ENCODE measurements at places on chromosomes 12 and 14.
A peak's percentile ranks its signal among the peaks of the same experiment; 100 is the strongest.

- DNase-seq = no peak
These were observed 18.5 kb upstream of the CCDC175 start for GRCh38 chr14:59595071-59595470.

GRCh38 chr14:99880651-99881420 is 87.6 kb downstream of the EML1 start:
- no peak for DNase-seq

- DNase-seq = peak; percentile 48
These were observed 19.1 kb downstream of the RPAP3 start for GRCh38 chr12:47686645-47687240.

DNA sequence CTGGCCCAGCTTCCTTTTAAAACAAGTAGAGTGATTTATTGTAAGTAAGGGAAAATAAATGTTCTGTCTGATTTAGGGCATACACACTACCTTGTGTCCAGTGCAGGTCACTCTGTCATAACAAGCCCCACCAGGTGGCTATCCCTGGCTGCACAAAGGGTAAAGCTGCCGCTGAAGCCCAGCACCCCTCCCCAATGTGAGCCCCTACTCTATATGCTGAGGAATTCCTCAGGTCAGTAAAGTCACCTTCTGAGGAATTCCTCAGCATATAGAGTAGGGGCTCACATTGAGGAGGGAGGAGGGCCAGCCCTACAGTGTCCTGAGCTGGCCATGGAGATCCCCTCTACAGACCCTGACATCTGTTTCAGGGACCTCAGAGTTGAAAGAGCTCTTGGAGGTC is 67.2 kb downstream of the TBC1D30 start:
- no peak for DNase-seq

- DNase-seq = no peak
These were observed 29.7 kb downstream of the CHGA start for GRCh38 chr14:92952481-92953298.

GRCh38 chr12:57055824-57056223 is 5.9 kb upstream of the MYO1A start:
- DNase-seq = no peak

DNA sequence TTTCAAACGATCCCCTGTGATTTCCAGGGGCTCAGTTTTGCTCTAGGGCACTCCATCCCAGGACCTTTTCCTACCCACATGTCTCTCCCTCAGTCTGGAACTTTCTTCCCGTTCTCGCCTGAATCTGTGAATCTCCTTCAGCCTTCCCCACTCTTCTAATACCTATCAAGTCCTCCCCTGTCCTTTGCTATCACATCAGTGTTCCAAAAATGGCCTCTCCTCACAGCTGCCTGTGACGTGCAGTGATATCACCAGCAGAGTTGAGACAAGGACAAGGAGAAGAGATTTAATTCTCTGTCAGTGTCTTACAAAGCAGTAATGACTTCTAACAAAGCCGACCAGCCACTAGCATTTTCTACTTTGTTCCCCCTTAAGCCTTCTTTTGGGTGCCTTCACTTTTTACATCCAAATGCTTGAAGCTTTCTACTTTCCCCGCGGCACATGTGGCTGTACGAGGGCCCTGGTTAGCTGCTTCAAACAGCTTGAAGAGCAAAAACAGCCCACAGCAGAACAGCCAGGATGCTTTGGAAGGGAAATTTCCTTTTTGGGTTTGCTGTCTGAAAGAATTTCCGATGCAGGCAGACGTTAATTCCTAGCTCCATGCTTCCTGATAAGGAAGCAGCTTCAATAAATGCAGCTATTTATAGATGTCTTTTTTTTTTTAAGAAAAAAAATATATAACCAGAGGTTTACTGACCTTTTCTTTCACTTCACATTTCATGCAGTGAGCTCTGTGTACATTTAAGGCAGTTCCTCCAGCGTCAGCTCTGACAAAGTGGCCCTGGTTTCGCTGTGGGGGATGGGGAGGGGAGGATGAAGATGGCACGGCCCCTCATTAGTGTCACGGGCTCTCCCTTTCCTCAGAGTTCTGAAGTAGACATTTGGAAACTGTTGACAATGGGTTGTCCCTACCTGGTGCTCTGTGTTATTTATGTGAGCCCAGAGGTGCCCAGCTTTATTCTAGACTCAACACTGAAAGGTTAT is 109.3 kb downstream of the ETV6 start:
- DNase-seq = no peak

DNA sequence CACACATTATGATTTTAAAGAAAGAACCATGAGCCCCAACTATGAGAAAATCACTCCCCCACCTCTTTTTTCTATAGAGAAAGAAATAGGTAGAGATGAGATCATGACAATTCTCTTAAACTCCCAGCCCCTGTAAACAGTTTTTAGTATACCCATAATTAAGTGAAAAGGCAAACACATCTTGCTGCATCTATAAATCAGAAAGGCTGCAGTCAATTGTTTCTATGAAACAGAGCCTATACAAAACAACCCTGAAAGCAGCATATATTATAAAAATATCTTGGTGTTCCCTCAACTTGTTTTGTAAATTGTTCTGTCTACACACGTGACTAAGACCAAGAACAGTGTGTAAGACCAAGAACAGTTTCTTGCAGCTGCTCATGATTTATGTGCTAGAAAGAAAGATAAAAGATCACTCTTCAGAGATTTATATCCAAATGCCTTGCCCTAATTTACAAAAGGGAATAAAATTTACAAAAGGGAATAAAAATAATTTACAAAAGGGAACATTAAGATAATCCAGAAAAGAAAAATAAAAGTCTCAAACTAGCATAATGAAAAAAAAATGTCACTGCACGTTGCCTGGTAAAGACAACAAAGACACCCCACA is 4.8 kb downstream of the KITLG start:
- DNase-seq = no peak

DNA sequence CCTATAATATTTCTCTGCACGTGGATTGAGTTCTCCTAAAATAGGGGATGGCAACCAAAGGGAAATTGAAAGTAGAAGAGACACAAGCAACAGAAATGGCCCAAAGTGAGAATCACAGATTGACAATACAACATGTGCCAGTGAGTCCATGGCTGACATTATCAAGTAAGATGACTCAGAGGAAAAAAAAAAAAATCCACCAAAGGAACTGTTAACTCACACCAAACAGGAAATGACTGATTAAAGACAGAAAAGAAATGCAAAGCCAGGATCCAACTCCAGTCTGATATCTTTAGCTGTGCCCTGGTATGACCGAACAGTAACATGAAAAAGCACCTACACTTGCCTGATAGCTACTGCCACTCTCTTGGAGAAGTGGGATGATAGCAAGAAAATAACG is 485.0 kb downstream of the PRKD1 start:
- DNase-seq = no peak

- DNase-seq = no peak
These were observed 18.1 kb upstream of the SMOC1 start for GRCh38 chr14:69861025-69861569.

GRCh38 chr12:13816394-13816793 is 165.0 kb downstream of the GRIN2B start:
- DNase-seq = no peak

DNA sequence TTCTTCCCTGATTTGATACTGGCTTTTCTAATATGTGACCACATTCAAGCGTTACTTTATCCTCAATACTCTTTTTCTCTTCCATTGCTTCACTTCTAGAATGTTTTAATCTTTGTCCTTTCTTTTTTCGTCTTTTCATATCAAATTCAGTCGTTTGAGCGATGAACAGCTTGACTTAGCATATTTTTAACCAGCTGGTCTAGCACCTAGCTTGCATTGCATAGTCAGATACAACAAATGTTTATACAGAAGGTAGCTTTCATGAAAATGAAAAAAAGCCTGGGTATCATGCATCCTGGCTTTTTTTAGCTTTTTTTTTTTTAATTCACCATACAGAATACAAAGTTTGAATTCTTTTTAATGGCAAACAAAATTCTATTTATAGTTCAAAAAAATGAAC is 1.2 kb downstream of the SOX5 start:
- DNase-seq = no peak
